NCI-H1694 treated with DMSO at 0.1 percent for 48 hours (cell line): ENCODE measurements at places on chromosomes 2 and 18.

GRCh38 chr18:55385770-55386169 is 202.2 kb downstream of the TCF4 start:
- DNase-seq, result no peak

DNA sequence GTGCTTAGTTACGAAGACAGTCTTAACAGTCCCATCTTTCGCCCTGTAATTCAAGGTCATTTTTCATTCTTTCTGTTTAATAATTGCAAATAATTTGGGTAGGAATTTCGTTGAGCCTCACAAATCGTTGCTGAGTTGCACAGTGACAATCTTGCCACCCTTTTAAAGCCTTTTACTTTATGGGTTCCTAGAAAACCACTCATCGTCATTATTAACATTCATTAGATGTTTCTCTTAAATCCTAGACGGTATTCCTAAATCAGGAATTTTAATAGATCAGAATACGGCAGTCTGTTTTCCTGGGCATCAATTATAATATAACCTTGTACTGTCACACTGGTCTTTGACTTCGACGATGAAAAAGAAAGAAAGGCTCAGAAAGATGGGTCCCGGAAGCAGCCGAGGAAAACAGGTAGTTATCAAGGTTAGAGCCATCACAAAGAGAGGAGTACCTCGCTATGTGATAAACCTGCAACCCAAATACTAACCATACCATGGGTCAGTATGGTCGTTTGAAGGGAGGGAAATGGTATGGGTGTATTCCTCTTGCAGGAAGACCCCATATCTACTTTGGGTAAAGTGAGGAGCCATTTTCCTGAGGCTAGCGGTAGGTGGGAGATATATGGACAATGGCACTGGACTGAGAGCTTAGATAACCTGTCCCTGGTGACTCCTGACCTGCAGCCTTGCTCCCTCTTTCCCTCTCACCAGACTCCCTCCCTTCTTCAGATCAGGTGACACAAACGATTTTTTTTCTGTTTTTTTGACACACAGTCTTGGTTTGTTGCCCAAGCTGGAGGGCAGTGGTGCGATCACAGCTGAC is 981 bp upstream of the SF3B1 start:
- DNase-seq, result no peak

DNA sequence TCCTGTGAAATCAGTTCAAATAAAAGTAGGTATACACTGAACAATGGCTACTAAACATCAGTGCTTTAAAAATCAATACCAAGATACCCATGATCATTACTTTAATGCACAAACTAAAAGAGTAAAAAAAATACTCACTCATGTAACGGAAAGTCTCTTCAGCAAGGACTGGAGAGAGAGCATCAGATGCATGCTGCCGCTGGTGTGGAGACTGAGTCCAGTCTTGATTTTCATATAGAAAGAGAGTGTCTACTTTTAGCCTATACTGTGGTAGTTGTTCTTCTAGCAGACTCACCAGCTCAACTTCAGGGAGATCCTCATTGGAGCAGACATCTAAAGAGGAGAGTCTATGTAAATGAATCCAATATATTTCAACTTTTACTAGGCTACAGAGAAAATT is 44.0 kb downstream of the TRAK2 start:
- no peak for DNase-seq

- DNase-seq, result no peak
Observed at GRCh38 chr2:102114290-102114721, 28.2 kb upstream of the IL1R1 start.

GRCh38 chr2:64062840-64063239 is 43.6 kb upstream of the VPS54 start:
- no peak for DNase-seq

DNA sequence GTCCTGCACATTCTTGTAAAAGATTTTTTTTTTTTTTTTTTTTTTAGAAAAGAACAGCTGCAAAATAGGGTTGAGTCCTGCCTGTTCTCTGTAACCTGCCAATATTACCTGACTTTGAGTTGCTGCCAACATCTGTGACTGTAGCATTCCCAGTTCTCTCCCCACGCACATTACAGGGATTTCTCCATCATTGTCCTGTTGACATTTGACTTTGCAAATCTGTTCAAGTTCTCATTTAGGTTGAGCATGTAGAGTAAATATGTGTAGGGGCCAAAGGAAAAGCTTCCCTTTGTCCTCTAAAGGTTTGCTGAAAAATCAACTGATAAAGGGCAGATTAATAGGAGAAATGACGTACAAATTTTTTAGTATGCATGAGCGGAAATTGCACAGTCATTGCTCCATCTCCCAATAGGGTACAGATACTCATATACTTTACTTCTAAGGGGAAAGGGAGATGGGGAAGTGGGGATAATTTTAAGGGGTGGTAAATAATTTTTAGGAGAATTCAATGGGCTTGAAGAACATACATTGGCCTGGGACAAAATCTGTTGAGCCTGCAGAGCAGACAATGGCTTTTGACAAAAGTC is 385.5 kb downstream of the PIK3C3 start:
- DNase-seq, result no peak

DNA sequence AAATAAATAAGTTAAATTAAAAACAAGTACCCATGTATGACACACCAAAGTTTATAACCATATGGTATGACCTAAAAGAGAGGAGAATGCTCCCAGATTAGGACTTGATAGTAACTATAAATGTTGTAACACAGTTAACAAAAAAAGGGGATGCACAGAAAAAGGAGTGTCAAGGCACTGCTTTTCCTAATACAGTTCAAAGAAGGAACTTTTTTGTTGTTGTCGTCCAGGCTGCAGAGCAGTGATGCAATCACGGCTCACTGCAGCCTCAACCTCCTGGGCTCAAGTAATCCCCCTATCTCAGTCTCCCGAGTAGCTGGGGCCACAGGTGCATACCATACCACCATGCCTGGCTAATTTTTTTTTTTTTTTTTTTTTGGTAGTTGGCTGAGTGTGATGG is 2.7 kb downstream of the NARS1 start:
- no peak for DNase-seq

GRCh38 chr2:117692001-117692763 is 122.3 kb upstream of the DDX18 start:
- no peak for DNase-seq

DNA sequence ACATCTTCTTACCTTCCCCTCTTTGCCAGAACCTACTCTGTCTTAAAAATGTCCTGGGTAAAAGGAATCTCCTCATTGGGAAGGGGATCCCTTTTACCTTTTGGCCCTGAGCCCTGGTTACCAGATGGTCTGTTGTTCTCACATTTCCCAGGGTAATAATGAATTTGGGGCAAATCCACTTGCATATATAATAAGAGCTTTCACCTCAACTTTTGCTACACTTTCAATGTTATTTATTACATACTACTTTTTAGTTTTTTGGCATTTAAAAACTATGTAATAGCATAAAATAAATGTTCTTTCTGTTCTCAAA is 15.0 kb downstream of the CERS6 start:
- peak; percentile 9 for DNase-seq

DNA sequence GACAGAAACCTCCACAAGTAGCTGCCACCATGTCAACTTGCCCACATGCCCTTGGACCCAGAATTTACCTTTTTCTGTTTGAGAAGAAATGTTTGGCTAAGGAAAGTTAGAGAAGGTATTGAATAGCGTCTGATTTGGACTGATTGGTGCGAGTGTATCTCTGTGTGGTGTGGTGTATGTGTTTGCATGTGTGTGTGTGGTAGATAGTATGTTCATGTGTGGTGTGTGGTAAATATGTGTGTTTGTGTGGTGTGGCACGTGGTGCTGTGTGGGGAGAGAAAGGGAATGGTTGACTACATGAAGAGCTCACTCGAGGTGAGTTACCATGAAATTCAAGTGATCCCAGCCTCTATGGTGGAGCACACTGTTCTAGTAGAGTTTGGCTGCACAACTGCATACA is 360.8 kb upstream of the SPHKAP start:
- no peak for DNase-seq

DNA sequence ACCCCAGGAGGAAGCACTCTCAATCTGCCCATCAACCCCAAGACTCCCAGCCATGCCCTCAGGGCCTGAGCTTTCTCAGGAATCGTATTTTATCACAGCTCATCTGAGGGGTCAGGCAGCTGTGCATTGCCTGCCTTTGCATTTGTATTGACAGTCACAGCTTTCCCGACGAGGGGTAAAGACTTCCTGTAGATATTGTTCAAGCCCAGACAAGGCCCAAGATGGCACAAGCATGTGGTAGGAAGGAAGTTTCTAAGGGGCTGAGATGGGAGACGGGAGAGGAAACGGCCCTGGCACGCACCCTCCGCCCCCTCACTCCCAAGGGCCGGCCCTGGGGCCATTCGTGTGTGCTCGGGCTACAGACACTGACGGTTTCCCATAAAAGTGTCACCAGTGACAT is 34.2 kb upstream of the PRLH start:
- no peak for DNase-seq

GRCh38 chr2:145875016-145875415 is 1355.1 kb upstream of the ZEB2 start:
- DNase-seq, result no peak

- no peak for DNase-seq
Observed at GRCh38 chr2:71226096-71226964, 573 bp downstream of the PAIP2B start.

GRCh38 chr2:217256251-217256650 is 396.4 kb upstream of the TNP1 start:
- DNase-seq, result no peak

DNA sequence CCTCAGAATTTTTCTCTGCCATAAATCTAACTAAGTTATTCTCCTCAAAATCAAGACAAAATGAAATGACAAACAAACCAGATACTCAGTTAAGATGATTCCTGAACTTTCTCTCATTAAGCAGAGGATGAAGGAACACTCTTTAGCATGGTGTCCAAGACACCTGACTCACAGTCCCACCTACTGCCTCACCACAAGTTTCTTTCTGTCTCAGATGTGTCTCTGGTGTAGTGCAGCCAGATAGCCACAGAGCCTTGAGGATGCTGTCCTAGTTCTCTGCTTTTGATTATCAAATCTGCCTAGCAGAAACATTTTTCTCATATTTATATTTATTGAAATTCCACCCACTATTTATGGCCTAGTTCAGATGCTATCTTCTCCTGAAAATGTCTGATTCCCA is 103.6 kb upstream of the TMEM200C start:
- no peak for DNase-seq

DNA sequence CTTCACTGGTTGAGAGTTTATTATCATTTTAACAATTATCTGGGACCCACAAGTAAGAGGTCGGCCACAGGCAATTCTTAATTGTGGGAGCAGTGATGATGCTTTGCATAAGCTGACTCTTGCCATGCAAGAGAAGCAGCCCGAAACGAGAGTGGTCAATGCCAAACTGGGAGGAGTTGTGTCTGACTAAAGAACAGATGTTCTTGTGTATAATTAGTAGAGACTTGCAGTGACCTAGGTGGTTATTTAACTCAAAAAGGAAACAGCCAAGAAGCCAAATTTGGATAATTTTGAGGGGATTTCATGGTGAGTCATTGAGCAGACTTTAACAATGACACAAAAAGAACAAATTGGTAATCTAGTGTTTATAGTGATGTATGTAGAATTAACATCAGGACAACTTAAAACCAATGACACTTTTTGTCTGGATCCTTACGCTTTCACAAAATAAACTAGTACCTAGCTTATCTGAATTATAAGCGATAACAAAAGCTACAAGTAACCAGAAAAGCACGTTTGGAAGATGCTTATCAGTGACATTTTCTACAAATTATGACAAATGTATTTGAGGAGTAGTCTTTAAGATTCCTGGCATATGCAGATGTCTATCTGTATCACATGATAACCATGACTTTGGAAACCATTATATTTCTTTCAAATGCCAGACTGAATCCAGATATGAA is 184.7 kb upstream of the DLGAP1 start:
- no peak for DNase-seq

DNA sequence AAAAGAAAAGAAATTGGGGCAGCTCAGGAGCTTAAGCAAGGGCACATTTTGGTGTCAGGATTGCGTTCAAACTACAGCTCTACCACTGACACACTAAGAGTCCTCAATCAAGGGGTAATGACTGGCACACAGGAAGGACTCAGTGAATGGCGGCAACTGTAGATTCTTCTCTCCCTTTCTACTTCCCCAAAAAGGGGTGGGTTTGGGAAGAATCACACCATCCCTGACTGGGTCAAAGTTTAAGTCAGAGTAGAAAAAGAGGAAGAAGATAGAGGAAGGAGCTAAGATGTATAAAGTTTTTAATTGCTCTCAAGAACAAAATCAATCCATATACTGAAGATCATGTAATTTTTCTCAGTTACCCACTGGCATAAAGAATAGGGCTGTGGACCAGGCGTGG is 2.6 kb downstream of the NLRC4 start:
- no peak for DNase-seq

- DNase-seq, result no peak
Observed at GRCh38 chr2:201653221-201653620, 9.9 kb upstream of the TMEM237 start.

DNA sequence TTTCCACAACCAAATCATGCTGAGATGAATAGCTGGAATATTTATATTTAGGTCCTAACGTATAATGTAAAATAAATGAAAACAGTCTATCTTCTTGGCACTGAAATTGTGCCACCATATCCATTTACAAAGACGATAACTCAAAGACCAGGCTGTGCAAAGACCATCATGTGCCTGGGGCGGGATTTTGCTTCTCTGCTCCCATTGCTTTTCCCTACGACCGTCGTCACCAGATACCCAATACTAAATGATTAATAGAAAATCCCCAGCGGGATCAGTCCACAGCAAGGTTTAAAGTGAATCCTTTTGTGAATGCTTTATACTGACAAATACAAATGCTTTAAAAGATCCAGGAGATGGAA is 194.3 kb upstream of the ARL4C start:
- DNase-seq, result no peak

DNA sequence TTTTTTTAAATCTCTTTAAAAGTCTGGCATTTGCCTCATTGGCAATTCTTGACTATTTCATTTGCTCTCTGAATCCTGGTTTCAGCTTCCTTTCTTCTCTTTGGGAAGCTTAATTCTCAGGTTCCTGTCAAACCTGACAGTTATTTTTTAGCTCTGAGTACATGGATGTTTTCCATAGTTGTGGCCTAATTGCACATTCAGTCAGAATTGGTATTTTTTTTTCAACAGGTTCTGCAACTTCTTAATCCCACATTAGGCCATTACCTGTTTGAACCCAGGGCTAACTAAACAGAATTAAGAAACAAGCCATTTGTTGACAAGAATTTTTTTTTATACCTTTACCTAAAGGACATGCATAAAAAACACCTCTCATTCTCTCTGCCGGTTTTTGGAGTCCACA is 338.8 kb downstream of the SETBP1 start:
- DNase-seq, result no peak

DNA sequence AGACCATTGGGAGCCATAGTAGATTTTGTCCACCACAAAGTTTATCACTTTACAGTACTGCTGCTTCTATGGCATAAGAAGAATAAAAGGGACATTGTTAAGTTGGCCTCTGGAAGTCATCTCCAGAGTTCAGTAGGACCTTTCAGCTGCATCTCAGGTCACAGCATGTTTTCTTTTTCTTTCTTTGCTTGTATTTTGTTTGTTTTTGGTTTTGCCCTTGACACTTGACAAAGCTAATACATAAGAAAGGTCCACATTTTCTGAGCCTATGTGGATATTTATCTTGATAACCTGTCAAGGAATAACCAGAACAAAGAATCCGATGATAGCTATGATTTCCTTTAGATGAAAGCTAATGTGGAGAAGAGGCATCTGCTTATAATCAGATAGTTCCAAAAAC is 101.6 kb upstream of the XIRP2 start:
- no peak for DNase-seq
